NCI-H524 treated with DMSO at 0.1 percent for 48 hours (cell line): ENCODE measurements at places on chromosomes 1 and 21.

- DNase-seq: no peak
Measured at GRCh38 chr1:193700710-193701355, 514.4 kb upstream of the B3GALT2 start.

- no peak for DNase-seq
Measured at GRCh38 chr1:36888811-36889477, 145.4 kb downstream of the GRIK3 start.

GRCh38 chr1:52296345-52296744, 69.7 kb downstream of the CC2D1B start:
- DNase-seq: peak; percentile 1

- DNase-seq: peak; percentile 52
Measured at GRCh38 chr1:114033216-114033706, 54.0 kb downstream of the OLFML3 start.

GRCh38 chr1:22326372-22326915, 125.2 kb upstream of the ZBTB40 start:
- no peak for DNase-seq

DNA sequence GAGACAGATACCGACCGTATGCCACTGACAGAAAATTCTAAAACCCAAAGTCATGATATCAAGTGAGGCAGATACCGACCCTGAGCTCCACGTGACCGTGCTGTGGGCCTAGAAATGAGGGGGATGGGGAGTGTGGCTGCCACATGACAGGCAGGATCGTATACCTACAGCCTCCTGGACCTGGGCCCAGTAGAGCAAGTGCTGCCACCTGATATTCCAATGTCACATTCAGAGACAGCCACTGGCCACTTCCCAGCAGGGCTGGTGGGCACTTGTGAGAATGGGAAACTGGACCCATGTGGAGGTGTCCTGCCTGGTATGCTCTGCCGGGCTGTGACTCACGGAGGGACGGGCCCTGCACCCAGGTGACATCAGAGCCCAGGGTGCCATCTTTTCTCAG, 44.6 kb upstream of the CLDN14 start:
- DNase-seq: no peak

DNA sequence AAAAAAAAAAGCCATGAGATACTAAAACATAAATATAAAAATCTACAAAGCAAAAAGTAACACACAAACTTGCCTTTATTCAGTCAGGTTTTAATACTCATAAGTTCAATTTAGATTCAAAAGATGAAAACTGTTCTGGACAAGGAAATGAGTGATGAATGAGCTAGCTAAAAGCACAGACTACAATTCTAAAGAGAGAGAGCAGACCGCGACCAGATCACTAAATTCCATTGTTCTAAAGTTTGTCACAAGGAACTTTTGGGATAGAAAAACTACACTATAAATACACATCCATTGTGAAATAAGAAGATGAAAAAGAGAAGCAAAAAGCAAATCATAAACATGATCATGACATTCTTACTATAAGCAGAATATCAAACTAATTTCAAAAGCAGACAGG, 1.7 kb downstream of the ODF2L start:
- DNase-seq: no peak

DNA sequence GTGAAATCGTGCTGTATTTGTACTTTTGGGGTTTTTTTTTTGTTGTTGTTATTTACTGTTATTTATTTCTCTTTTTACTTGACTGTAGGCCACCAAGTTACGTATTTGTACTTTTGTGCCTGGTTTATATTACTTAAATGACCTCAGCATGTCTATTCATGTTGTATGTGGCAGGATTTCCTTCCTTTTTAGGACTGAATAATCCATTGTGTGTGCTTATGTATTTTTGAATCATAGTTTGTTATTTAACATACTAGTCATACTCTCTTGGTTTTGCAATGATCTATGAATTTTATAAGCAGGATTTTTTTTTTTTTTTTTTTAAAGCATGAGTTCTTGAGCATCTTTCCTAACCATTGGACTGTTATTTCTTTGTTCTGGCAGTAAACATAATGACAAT, 51.2 kb downstream of the RNF2 start:
- no peak for DNase-seq

- DNase-seq: no peak
Measured at GRCh38 chr1:111101854-111102642, 37.8 kb downstream of the DRAM2 start.

DNA sequence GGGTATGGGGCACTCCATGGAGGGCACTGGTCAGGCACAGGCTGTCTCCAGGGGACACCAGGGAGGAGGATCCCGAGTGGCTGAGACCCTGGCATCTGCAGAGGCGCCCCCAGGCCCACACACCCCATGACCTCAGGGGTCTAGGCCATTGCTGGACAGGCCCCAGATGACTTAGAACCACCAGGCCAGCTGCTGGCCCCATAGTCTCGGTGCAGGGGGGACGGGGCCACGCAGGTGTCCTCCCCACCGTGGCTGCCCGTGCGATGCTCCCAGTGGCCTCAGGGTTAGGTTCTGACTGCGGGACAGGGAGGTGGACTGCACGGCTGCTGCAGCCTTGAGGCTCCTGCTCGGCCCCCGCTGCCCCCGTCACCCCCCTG, 44.0 kb downstream of the MORN1 start:
- DNase-seq: no peak

GRCh38 chr1:118337346-118337745, 152.3 kb upstream of the SPAG17 start:
- DNase-seq: no peak

GRCh38 chr1:78176448-78176847, 130.7 kb downstream of the GIPC2 start:
- no peak for DNase-seq

- DNase-seq: no peak
Measured at GRCh38 chr1:15122331-15122730, 31.2 kb upstream of the TMEM51 start.

DNA sequence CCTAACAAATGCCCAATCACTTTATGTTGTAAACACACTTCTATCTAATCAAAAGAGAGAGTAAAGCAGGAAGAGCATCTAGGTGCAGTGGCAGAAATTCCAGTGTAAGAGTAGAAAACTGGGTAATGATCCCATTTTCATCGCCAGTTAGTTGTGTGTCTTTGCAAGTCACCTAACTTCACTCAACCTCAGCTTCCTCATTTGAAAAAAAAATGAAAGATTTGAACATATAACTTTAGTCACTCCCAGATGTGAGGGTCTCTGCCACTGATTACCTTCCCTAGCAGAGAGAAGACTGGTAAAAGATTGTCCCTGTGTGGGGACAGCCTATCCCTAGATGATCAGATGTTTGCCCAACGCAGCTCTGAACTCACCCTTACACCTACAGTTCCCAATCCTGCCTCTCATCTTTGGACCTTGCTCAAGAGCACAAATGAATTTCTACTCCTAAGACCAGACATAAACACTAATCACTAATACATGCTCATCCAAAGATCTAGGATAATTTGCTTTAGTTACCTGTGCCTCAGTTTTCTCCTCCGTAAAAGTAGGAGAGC, 25.2 kb upstream of the DUSP23 start:
- no peak for DNase-seq

DNA sequence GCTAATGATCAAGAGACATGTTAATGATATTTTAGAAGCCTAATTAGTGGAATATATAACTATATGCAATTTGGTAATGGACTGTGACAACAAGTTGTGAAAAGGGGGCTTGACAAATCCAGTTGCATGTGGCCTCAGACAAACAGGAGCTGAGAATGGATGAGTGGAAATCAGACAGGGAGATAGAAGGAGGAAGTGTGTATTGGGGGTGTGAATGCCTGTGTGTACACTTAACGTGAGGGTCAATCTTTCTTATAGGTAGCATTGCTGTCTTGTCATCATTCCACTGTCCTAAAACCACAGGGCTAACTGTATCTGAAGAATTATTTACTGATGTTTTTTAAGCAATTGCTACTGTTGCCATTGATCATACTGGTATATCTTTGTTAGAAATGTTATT, 64.8 kb downstream of the PBX1 start:
- no peak for DNase-seq

DNA sequence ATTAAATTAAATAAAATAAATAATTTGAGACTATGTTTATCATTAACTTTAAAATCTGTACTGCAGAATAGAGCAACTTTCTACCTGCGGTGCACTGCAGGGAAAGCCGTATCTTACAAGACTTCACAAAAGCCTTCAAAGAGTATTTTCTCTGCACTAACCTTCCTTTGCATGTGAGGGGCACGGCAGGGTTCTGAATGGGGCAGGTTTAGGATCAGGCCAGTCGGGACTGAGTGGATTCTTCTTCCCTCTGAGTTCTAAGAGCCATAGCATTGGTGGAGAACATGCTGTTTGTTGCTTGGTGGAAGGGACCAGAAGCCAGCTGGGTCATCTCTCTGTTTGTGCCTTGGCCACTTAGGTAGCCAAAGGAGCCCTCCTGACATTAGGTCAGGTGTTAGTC, 55.2 kb upstream of the LGALS8 start:
- DNase-seq: no peak

- no peak for DNase-seq
Measured at GRCh38 chr1:173127369-173128307, 76.9 kb upstream of the TNFSF18 start.

GRCh38 chr1:5010656-5011055, 356.2 kb downstream of the AJAP1 start:
- DNase-seq: no peak

DNA sequence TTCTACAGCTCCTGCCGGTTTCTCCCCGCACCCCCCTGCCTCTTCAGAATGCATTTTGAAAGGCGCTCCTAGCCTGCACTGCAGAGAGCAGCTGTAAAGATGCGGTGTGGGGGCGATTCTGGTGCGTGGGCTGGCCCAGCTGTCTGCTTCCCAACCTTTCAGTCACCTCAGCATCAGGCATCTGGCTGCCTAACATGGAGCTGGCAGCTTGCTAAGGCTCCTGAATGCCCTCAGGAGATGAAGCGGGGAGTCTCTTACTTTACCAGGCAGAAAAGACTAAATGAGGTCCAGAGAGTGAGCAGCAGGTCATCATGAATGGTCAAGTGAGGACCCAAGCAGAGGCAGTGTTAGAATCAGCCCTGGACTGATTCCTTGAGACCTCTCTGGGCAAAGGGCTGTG, 8.7 kb downstream of the IER5 start:
- DNase-seq: peak; percentile 20

DNA sequence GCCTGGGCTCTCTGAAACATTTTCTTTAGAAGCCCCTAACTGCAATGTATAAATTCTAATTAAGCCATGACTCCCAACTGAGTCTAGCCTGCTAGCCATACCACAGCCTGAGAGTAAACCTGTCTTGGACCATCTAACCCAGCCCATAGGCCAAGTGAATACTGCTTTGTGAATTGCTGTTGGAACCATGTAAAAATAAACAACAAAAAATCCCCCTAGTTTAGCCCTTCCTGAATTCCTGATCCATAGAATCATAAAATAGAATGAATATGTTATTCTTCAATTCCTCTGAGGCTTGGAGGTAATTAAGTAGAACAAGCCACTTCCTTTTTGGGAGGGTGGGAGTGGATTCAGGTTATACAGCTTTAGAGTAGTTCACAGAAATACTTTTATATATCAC, 1496.4 kb downstream of the MRPL39 start:
- no peak for DNase-seq

GRCh38 chr1:26060832-26061574, 6.4 kb downstream of the TRIM63 start:
- DNase-seq: no peak

DNA sequence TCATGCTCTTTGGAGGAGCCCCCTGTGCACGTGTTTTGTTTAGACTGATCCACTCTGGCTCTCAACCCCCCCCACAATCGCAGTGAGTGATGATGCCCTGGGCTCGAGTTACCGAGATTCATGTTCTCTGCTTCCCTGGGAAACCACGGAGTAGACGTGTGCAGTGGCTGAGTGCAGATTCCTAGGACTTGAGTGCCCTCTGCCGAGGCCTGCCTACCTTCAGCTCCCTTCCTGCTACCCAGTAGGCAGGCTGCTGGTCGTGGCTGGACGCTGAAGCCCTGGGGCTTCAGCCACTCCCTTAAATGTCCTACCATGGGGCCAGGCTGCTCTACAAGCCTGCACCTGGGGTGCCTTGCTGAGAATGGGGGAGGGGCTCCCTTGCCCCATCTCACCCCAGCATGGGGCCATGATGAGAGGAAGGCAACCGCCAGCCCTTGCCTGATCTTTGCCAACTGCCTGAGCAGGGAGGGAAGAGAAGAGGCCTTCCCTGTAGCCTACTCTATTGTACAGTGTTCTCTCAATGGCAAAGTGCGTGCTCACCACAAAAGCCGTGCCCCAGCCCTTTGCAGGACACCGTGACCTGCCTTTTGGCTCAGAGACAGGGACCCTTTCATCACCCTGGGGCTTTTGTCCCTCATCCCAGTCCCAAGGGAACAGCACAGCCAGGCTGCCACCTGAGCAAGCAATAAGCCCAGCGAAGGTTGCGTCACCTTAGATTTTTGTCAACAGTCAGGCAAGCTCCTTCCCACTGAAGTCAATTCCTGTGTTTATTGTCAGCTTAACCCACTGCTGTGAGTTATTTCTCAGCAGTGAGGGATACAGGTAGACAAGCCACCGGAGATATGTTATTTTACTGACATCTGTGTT, 4.1 kb upstream of the GRIK3 start:
- DNase-seq: peak; percentile 58

DNA sequence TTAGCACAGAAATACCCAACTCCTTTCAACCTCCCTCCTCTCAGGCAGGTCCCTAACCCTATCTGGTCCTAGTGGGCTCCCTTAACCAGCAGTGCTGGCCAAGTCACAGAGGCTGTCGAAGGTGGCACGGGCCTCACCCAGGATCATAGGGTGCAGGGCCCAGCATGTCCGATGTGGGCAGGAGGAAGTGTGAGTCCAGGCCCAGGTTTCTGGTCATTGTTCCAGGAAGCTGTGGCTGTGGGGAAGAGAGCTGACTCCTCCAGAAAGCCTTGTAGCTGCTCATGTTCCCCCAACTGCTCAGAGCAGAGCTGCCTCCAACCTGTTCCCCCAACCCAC, 2.4 kb downstream of the CCDC17 start:
- DNase-seq: no peak

- no peak for DNase-seq
Measured at GRCh38 chr1:176220100-176220689, 13.1 kb upstream of the COP1 start.

GRCh38 chr21:15000081-15000480, 64.7 kb downstream of the NRIP1 start:
- no peak for DNase-seq

GRCh38 chr1:117740496-117740895, 134.6 kb downstream of the TENT5C start:
- no peak for DNase-seq

DNA sequence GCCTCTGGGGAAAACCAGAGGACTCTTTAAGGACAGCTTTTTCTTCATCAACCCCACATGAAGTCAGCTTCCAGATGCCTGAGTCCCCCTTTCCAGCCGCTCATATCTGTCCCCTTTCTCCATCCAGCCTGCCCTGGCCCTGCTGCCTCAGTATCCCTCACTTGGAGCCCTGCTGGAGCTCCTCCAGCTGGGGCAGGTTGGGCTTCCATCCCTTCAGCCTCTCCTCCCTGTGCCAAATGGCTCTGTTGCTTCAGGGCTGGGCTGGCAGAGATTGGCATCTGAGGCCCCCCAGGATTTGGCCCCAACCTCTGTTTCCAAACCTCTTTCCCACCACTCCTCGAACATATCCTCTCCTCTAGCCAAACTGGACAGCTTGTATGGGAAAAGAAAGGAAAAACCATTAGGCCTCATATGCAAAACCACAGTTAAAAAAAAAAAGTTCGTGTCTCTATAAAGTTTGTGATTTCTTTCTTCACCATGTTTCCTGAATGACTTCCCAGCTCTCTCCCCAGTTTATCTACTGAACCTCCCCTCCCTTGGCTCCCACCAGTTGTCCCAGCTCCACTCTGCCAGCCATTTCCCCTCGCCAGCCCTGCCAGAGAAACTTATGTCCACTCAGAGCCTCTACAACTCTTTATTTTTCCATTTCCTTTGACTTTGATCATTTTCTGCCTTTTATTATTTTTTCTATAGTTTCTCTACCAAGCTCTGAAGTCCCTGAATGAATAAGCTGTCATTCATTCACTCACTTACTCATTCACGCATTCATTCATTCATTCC, 217.9 kb downstream of the FOXD2 start:
- DNase-seq: no peak
